Stimulated activated CD8-positive, alpha-beta memory T cell treated with anti-CD3 and anti-CD28 coated beads, Interleukin-2, amount 100 ng/mL, for 48 hours (primary cell): ENCODE measurements at places on chromosomes 7 and 10.
A peak's percentile ranks its signal among the peaks of the same experiment; 100 is the strongest.

DNA sequence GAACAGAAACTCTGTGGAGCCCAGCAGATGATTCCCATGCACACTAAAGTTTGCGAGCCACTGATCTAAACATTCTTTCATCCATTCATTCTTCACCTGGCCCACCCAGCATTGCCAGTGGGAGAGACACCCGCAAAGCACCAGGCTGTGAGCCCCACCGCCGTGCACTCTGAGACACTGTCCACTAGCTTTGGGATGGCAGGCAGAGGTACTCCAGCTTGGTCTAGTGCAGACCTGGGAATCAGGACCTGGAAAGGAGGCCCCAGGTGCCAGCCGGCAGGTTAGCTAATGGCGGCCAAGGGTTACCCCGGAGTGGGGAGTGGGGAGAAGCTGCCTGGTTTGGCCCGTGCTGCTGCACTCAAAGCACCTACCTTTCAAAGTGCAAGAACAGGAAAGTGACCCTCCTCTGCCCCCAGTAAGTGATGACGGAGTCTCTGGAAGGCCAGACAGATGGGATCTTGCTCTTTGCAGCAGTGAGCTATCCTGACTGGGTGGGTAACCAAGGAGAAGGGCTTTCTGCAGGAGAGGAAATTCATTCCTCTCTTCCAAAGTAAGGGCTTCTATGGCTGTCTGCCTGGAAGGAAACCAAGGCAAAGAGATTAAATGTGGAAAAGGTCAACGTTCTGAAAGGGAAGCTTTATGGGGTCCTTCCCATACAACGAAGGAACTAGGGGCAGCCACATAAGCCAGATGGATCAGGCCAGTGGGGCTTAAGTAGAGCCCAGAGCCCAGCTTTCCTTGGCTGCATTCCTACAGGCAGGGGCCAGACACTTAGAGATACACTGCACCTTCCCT, 74.2 kb upstream of the LRRC4 start:
- DNase-seq: no peak

DNA sequence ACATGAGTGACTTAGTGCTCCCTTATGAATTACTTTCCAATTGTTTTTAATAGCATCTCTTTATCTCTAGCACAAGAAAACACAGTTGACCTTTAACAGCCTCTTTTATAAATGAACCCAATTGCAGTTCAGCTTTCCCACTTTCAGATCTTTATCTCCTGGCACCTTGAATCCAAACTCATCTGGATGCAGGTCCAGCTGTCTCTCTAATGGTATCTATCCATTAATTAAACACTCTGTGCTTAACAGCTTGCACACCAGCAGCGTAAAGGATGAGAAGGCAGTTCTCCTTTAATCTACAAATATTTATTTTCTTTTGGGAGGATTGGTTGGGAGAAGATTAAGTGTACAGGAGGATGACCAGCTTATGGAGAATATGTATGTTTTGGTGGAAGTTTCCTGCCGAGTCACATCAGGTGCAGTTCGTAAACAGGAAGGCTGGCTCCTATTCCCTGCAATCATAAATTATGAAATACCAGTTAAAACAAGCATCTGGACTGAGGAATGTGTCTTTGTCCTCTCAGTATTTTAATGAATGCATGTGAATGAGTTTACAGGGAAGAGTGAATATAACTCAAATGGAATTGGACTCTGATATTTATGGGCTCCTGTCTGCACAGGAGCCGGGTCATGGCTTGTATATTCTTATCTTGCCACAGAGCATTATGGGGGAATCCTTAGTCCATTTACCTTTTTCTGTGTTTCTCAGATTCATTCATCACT, 232.7 kb downstream of the PHF14 start:
- no peak for DNase-seq

DNA sequence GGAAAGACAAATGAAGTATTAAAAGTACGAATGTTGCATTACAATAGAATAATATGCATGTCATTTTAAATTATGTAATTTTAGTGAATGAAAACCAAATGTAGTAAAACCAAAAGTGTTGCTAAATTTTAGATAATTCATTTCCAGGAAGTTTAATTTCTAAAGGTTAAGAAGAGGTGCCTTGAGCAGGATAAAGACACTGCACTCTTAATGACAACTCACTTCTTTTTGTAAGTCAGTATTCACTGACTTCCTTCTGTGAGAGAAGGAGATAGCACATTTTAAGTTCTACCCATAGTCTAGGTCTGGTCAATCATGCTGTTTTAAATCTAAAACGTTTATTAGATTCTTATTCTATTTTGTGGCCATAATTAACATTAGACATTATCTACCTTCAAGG, 160.2 kb downstream of the CRPPA start:
- DNase-seq: no peak

DNA sequence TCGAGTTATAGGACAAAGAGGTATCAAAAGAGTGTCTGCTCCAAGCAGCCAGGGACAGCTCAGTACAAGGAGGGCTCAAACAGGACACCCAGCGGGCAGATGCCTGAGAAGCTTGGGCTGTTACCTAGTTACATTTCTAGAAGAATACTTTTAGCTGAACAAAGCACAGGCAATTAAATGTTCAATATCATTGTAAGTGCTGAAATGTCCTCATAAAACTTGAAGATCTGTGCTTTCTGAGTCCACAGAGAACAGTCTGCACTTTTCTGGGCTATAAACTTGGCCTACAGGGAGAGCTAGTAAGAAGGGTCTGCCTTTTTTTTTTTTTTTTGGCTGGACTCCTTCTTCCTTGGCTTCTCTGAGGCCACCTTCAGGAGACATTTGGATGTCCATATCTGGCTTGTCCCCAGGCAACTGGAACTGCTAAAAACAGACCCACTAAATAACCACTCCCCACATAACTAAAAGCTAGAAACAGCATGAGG, 123.2 kb downstream of the SLC16A9 start:
- DNase-seq: no peak

GRCh38 chr10:85225311-85225710, 896.9 kb downstream of the CCSER2 start:
- DNase-seq: no peak

DNA sequence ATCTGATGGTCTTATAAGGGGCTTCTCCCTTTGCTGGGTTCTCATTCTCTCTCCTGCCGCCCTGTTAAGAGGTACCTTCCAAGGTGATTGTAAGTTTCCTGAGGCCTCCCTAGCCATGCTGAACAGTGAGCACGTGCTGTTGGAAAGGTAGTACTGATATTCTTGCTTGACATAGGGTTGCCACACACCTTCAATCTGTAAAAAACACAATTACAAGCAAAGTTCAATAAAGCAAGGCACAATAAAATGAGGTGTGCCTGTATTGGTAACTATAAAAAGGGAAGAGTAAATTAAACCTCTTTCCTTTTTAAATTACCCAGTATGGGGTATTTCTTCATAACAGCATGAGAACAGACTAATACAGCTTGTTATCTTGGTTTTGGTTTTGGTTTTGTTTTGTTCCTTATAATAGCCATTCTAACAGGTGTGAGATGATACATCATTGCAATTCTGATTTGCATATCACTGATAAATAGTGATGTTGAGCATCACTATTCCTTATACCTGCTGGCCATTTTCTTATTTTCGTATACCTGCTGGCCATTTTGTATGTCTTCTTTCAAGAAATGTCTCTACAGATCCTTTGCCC, 164.9 kb upstream of the TRIM24 start:
- DNase-seq: no peak

- DNase-seq: no peak
These were observed 182.6 kb upstream of the LYZL1 start for GRCh38 chr10:29106287-29106686.

DNA sequence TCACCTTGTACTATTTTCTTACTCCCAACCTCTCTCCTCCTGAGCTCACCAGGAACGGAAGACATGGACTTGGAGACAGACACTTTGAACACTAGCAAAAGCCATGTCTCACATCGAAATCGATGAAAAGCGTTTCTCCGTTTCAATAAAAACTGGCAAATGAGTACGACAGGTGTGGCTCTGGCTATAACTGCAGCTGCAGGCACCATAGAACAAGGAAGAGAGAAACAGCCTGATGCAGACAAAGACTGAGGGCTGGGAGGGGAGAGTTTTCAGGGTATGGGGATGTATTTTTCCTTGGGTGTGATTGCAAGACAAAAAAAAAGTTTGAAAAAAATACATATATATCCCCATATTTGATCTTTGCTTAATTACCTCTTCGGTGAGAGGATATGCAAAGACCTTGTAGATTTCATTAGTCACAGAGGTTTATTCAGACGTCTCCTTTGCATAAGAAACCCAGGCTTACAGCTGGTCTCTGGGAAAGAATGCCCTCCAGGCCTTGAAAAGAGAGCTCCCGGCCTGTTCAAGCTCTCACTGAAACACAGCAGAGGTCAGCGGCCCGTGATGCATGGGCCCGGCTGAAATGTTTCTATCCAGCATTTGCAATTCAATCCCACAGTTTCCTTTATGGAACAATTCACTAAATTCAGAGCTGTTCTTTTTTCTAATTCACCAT, 63.1 kb downstream of the TLL2 start:
- DNase-seq: no peak

DNA sequence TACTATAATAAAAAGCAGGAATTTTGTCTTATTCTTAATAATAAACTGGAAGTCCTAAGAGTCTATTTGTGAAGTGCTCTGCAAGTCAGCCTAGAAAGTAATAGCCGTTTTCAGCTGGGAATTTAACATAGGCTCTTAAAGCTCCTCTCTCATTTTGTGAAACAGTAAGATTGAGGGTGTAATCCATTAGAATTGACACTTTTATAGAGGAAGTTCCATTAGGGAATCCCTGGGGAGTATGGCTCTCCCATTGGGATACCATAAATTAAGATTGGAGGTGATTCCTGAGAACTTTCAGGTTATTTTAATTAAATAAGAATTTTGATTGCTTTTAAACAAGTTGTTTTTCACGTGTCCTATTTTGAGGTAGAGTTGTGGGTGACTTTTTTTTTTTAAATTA, 68.0 kb downstream of the EXOC4 start:
- DNase-seq: no peak

DNA sequence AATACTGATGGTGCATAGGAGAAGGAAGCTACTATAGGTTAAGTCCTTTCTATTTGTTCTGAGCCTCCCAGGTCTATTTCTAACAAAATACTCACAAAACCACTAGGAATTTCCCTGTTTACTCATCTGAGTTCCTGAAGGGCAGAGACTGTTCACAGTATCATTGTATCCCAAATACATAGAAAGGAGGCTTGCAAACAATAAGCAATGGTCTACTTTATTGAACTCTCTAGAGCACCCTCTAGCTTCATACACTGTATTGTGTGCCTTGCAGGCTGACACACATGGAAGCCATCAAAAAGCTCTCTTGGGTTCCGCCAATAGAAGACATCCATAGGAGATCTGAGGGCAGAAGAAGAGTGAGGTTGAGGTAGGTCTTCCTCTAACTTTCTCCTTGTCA, 826.1 kb downstream of the GRM8 start:
- DNase-seq: no peak

DNA sequence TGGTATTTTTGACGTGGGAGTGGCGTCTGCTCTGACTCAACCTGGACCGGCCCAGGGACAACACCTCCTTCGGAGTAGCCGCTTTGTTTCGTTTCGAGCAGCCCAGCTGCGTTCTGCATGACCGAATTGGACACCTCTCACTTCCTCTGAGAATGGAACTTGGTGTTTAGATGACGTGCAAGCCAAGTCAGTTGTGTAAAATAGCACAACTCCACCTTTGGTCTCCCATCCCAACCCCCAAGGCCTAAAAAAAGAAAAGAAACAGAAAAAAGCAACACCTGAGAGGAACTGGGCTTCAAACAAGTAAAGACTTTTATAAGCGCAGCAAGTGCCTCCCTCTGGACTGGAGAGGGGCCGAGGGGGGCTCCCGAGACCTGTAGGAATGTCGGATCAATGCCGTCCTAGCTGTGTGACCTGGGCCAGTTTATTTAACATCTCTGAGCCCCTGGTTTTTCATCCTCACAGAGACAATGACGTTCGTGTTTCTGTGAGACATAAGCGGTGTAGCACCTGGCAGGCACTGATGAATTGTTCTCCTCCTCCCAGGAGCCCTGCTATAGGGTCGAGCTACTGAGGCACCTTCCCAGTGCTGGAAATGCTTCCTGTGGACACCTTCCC, 52.0 kb upstream of the SMNDC1 start:
- peak; percentile 61 for DNase-seq

GRCh38 chr7:50264908-50265307, 39.6 kb upstream of the IKZF1 start:
- no peak for DNase-seq

- DNase-seq: no peak
These were observed 39.3 kb downstream of the ANK3 start for GRCh38 chr10:60350400-60350799.

GRCh38 chr10:3110782-3111620, 43.7 kb downstream of the PFKP start:
- DNase-seq: no peak

- peak; percentile 77 for DNase-seq
These were observed 96.9 kb downstream of the HIPK2 start for GRCh38 chr7:139680676-139681462.

GRCh38 chr7:13687500-13687899, 302.0 kb downstream of the ETV1 start:
- DNase-seq: no peak

GRCh38 chr10:62182171-62182570, 86.5 kb downstream of the RTKN2 start:
- no peak for DNase-seq

GRCh38 chr10:116151076-116151475, 121.9 kb downstream of the GFRA1 start:
- DNase-seq: no peak

DNA sequence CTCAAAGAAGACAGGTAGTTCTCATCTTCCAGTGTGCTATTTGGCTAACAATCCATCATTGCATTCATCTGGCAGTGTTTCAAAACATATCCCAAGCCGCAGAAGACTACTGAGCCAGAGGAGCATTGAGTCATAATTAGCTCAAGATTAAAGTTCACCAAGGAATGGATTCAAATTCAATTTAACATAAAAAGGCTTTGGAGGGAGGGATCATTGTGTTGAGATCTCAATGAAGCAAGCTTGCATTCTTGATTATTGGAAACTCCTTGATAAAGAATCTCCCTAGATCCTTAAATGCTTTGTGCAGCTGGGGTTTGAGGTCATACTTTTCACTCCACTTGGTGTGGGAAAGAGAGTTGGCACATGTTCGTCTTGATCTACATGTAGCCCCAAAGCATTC, 142.8 kb upstream of the SEMA3A start:
- DNase-seq: no peak

DNA sequence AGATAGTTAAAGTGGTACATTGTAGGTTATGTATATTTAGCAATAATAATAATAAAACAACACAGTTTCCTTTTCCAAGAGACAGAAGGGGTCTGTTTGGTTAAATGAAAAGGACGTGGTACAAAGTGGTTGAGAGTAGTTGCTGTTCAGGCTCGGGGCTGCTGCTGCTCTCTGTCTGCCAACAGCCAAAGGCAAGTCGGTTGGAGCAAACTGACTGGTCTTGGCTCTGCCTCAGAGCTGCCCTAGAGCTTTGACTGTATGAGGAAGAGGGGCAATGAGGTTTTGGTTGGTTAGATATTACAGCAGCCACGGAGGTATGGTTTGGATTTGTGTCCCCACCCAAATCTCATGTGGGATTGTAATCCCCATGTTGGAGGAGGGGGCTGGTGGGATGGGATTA, 95.3 kb downstream of the CACNB2 start:
- DNase-seq: no peak

- no peak for DNase-seq
These were observed 30.2 kb downstream of the ADRA2A start for GRCh38 chr10:111107023-111107422.

- no peak for DNase-seq
These were observed 315.6 kb upstream of the IMMP2L start for GRCh38 chr7:111877931-111878330.
